ENCODE measurements at places on chromosomes 7 and 10. TPM values are rescaled to one million over a fixed set of nuclear protein-coding genes. Genes with fewer than 3 reads are reported as not detected.

BMI1 gene
- 61.9 TPM for total RNA-seq

COL17A1 gene
- total RNA-seq, result 0.88 TPM

LIPN gene
- not detected for total RNA-seq

ACSM6 gene
- total RNA-seq, result not detected

SLC18A3 gene
- not detected for total RNA-seq

OPALIN gene
- total RNA-seq, result not detected

GPR85 gene
- total RNA-seq, result 0.13 TPM

CTAGE8 gene
- not detected for total RNA-seq

TET1 gene
- total RNA-seq, result 0.69 TPM
